NCI-H345 (cell line): ENCODE measurements at places on chromosomes 2 and 18.

GRCh38 chr18:44893045-44893706 is 212.5 kb downstream of the SETBP1 start:
- DNase-seq = no peak

DNA sequence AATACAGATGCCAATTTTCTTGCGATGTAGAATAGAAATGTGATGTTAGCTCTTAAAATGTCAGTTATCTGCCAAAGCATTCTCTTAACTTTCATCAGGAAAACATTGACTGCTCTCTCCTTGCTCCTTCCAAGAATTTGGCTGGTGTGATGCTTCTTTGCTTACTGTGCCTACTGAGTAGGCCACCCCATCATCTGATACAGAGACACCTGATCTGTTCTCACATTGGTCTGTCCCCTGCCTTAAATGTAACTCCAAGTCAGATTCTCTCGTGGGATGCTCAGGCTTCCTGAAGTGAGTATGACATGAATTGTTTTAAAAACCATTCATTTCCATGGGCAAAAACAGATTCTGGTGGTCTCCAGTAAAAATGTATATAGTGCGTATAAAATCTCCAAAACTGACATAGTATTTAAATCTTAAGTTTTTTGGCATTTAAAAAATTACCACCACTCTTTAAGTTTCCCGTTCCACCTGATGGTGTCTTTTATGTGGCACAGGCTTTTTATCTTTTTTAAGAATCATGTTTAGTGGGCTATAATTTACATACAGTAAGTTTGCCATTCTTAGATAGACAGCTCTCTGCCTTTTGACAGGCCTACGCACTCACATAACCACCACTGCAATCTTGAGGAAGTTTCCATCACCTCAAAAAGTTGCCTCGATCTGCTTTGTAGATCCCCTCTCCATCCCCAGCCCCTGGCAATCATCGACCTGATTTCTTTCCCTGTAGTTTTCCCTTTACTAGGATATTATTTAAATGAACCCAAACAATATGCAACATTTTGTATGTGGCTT is 36.6 kb downstream of the UBE2F start:
- DNase-seq = no peak

DNA sequence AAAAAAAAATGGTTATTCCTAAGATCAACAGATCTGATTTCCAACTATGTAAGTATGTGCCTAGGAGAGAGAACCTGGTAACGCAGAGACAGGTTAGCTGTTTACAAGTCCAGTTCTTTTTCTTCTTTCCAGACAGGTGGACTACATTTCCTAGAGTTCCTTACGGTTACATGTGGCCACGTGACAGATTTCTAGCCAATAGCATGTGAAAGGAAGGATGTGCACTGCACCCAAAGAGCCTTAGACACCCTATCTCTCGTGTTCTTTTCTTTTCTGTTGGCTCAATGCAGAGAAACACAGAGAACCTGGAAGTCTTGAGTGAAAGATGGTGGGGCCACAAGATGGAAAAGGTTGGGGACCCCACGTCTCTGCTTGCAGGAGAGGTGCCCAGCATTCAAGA is 375.9 kb downstream of the TNS1 start:
- DNase-seq = no peak

- no peak for DNase-seq
Observed at GRCh38 chr2:22449696-22450095, 935.3 kb upstream of the KLHL29 start.

- no peak for DNase-seq
Observed at GRCh38 chr2:75587954-75588587, 27.3 kb upstream of the EVA1A start.

- no peak for DNase-seq
Observed at GRCh38 chr2:143734507-143734906, 605.3 kb downstream of the ARHGAP15 start.

- peak; percentile 9 for DNase-seq
Observed at GRCh38 chr2:15730545-15731212, 139.0 kb downstream of the DDX1 start.

DNA sequence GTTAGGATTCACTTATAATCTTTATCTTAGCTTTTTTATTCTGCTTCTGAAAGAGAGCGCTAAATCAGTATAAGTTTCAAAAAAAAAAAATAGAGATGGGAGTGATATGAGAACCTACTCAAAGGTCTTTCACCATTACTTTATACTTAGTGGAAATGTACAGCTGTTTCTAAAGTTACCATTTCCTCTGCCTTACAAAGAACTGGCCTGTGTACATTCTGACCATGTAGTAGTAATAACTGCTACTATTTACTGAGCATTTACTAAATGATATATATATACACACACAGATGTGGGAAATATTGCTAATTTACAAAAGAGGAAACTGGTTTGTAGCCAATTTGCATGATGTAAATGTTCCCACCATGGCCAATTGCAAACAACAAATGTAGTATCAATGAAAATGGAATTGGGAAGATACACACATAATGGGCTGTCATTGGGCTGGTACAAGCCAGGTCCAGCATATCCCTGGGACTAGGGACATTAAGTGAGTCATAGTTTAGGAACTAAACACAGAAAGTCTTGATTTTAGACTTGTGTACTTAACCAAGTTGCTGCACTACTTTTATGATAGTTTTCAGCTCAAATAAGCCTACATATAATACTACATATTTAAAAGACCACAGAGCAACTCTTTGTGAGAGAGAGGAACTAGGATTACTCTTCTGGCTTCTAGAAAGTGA is 67.1 kb downstream of the DYNC1I2 start:
- no peak for DNase-seq

- no peak for DNase-seq
Observed at GRCh38 chr2:149991576-149991975, 404.0 kb upstream of the MMADHC start.

- DNase-seq = peak; percentile 38
Observed at GRCh38 chr2:84959566-84960506, 11.1 kb upstream of the KCMF1 start.

- no peak for DNase-seq
Observed at GRCh38 chr18:13211534-13211933, 7.0 kb upstream of the LDLRAD4 start.

DNA sequence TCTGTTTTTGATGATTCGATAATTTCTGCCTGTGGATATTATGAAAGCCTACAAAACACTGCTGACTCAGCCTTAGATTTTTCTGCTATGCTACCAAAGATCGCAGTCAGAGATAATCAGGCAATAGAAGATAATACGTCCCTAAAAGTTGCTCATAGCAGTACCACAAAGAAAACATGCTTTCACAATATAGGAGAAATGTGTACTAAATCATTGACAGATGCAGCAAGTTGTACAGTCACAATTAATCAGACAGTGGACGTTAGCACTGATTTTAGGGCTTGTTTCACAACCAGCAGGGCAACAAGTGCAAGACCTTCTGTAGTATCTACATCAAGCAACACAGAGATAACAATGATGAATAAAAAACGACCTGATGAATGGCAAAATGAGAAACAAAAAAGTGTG is 19.5 kb downstream of the RBM44 start:
- no peak for DNase-seq

- DNase-seq = peak; percentile 61
Observed at GRCh38 chr2:216632952-216633615, at the start of gene IGFBP2. TSS of gene IGFBP2 (plus strand) at chr2:216633420. CDS start at chr2:216633524, 104 bp downstream.

- no peak for DNase-seq
Observed at GRCh38 chr2:64605991-64606478, 47.7 kb downstream of the SERTAD2 start.

DNA sequence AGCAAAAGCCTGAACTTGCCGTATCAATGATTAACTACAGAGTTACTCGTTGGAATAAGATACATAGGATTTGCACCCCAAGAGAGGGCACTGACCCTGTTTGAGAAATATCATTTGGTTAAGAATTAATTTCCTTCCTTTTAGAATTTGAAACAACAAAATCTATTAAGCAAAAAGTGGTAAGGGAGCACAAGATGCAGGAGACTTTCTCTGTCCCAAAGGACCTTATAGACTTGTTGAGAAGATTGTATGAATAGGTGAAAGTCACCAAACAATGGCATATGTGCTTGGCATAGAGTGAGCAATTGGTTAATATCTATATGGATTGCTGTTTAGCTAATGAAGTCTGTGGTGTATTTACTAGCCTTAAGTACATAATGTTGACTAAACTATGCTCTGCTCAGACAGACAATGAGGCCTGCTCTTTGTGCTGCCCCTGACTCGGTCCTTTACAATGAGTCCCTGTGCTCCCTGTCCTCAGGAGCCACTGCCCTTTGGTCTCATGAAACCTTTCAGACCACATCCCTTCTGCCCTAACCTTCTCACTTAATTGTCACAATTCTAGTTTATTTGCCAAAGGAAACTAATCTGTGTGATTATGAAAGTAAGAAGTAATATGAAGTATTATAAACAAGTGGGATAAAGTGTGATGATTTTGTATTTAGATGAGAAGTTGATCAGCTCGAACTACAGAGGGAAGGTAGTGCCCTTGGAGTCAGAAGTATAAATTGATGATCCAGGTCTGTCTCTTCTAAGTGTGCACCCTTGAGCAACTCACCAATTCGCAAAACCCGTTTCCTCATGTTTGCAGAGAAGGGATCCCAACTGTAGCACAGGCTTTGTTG is 21.2 kb upstream of the HNMT start:
- no peak for DNase-seq

DNA sequence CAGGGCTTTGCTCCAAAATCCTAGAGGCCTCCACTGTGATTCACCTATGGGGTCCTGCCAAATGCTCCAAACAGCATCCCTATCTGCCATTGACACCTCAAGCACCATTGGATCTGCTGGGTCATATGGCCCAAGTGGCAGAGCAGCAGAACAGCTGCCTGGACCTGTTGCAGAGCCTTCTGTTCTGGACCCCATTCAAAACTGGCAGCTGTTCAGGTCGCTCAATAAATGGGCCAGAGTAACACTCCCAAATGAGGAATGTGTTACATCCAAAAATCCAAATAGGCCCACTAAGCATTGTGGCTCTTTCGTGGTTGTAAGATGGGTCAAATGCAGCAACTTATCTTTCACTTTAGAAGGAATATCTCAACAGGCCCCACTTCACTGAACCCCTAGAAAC is 783.6 kb downstream of the DCDC2C start:
- DNase-seq = no peak

- peak; percentile 38 for DNase-seq
Observed at GRCh38 chr2:147430408-147430807, 414.4 kb upstream of the ACVR2A start.

DNA sequence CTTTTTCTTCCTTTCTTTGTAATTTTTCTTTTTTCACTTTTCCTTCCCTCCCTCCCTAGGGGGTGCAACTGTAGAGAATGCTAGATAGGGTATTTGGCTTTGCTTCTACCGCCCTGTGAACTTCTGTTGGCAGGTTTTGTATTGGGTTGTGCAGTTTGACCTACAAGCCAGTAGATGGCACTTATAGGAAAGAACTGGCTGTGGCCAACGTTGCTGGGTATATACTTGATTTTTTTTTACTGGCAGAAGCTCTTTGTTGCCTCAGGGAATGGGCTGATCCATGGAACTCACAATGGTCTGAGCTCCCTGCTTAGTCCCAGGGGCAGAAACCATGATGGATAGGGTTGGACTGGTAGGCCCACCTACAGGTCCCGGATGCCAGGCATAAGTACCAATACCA is 1019.5 kb upstream of the LRRTM1 start:
- DNase-seq = no peak

- no peak for DNase-seq
Observed at GRCh38 chr18:66641056-66641455, 37.2 kb upstream of the CDH19 start.

DNA sequence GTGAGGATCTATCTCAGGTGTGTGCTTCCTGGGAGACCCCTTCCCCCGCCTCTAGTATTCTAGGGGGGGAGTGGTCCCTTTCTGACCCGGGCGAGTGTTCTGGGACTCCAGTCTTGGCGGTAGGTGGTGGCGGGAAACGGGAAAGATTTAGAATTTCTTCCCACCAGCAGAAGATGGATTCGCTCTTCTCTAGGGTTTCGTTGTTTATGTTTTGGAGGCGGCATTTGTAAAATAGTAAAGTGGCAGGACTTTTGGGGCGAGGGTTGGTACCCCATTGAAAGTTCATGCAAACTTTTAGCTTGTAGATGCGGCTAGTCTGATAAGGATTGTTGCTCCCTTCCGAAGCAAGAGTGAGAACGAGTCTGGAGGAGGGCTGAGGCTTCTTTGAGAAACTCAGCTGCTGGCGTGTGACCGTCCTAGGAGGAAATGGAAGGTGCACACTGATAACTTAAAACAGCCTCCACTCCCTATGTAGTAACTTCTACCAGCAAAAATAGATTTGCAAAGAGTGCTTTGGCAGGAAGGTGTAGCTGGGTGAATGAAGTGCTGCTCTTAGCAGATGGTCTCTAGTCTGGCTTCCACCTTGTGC is 412 bp downstream of the GPD2 start:
- DNase-seq = peak; percentile 34

DNA sequence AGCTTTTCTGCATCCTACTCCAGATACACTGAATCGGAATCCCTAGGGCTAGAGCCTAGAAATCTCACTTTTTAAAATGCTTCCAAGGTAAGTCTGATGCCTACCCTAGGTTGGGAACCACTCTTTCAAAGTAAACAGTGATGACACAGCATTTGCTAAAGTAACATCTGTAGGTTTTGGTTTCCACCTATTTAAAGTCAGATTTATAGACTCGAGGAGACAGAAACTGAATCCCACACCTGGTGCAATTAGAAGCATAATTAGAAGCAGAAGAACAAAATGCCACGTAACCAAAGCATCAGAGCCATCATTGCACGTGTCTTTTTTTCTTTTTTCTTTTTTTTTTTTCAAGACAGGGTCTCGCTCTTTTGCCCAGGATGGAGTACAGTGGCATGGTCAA is 40.9 kb downstream of the PDK1 start:
- no peak for DNase-seq

DNA sequence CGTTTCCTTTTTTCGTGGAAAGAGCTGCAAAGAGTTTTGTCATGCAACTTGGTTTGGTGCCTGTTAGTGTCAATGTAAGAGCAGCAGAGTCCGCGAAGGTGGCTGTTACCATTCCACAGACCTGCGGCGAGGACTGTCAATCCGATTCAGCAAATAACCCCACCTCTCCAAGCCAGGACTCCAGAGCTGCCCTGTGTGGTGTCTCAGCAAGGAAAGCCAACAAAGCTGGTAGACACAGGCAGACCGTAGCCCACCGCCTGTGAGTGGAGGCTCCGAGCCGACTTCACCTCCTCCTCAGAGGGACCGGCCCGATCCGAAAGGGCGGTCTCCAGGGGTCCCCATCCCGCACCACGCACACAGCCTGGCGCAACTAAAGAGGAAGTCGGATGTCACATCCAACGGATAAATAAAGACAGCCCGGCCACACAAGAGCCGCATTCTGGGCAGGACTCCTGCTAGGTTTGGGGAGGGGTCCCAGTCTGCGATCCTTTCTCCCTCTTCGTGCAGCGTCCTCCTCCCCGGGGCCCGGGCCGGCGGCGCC is 819 bp downstream of the ANKRD44 start:
- peak; percentile 41 for DNase-seq

DNA sequence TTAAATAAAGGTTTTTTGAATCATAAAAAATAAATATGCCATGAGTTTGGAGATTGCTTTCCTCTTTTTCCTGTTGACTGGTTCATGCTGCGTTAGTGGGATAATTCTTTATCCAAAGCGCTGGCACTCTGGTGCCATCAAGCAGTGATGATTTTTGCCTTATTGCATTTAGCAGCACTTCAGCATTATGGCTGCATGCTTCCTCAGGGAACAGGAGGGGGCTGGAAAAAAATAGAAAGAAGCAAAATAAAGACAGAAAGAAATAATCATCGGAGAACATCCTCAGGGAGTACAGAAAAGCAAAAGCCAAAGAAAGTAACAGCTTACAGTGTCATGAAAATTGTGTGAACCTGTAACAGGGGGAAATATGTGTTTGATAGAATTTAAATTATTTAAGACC is 1408.2 kb upstream of the PIK3C3 start:
- DNase-seq = no peak
